ENCODE measurements at places on chromosomes 13 and 19.

- DNase-seq = no peak
These were observed 34.9 kb downstream of the LRCH1 start for GRCh38 chr13:46587807-46588418.

GRCh38 chr13:110405597-110406450 is 98.7 kb downstream of the COL4A2 start:
- no peak for DNase-seq

- DNase-seq = no peak
These were observed 1.3 kb downstream of the DHDH start for GRCh38 chr19:48934837-48935236.

DNA sequence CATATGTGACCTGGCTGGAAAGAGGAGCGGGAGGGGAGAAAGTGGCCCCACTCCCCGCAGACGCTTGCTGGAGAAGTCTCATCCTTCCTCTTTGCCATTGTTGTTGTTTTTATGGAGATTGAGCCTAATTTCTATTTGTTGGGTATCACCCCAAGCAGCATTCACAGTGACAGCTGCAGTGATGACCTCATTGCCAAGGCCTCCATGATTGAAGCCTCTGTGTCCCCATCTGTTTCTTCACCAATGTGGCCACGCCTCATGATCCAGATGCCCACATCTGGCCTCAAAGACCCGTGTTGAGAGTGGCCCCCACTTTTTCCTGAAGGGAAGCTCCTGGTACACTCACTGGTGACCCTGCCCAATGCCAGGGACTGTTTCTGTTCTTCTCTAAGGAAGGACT is 154.2 kb downstream of the SLC7A1 start:
- no peak for DNase-seq

- no peak for DNase-seq
These were observed 16.6 kb downstream of the LMO7 start for GRCh38 chr13:75652726-75653125.

- no peak for DNase-seq
These were observed 13.3 kb downstream of the ZNF574 start for GRCh38 chr19:42089191-42089750.

DNA sequence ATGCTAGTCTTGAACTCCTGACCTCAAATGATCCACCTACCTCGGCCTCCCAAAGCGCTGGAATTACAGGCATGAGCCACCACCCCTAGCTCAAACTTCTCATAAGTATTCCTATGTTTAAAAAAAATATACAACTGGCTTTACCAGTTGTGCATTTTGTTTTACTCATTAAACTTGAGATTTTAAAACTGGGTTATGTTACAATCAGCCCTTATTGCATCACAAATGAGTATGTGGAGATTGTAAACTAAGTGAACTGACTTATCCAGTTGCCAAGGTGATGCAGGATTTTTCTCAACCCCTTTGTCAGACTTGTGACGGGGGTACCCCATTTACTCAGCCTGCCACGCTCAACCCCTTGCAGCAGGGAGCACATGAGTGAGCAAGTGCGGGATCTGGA is 14.4 kb upstream of the GTF2F2 start:
- DNase-seq = no peak

GRCh38 chr19:18397242-18398202 is at the start of gene LRRC25:
Gene LRRC25, minus strand, starts transcription at chr19:18397622. Its CDS starts 659 bp downstream, at chr19:18396963.
- DNase-seq = no peak

- DNase-seq = no peak
These were observed 31.9 kb downstream of the RFXAP start for GRCh38 chr13:36850790-36851438.

GRCh38 chr19:40974633-40975037 is 16.4 kb upstream of the CYP2B6 start:
- no peak for DNase-seq

- no peak for DNase-seq
These were observed 3.3 kb upstream of the ATP1A3 start for GRCh38 chr19:41997121-41997850.

DNA sequence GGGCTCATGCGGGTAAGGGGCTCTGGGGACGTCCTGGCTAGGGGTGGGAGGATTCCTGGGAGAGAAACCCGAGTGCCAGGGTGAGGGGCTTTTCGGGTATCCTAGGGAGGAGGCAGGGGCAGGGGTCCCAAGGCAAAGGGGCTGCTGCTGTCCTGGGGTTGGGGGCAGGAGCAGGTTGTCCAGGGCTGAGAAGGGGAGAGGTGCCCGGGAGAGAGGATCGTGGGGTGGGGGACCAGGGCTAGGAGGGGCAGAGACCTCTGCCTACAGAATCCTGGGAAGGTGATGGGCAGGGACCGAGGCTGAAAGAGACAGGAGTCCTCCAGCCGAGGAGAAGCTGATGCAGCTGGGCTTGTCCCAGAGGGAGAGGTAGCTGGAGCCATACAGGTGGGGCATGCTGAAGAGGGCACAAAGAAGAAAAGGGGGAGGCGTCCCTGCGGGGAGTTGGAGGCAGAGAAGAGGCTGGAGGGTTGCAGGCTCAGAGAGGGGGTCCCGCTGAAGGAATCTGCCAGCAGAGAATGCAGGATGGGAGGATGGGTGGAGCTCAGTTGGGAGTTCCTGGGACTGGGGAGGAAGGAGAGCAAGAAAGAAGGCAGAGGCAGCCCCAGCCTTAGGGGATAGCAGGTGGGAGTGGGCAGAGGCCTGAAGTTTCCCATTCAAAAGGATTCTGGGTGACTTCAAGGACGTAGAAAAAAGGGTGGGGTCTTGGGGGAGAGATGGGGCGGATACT is 574 bp downstream of the CYP2S1 start:
- no peak for DNase-seq

- DNase-seq = peak; percentile 32
These were observed 728.4 kb downstream of the SLITRK1 start for GRCh38 chr13:83153848-83154247.

GRCh38 chr13:75480671-75481175 is 1.2 kb downstream of the TBC1D4 start:
- DNase-seq = peak; percentile 80

- DNase-seq = no peak
These were observed 4.1 kb downstream of the AZU1 start for GRCh38 chr19:831407-832369.

- DNase-seq = no peak
These were observed 51.4 kb downstream of the LRCH1 start for GRCh38 chr13:46604226-46604990.
